Activated T-cell treated with anti-CD3 and anti-CD28 coated beads, Interleukin-2, amount 50 U/mL, for 72 hours (primary cell): ENCODE measurements at places on chromosomes 7 and 10. TPM values are rescaled to one million over a fixed set of nuclear protein-coding genes. Genes with fewer than 3 reads are reported as not detected.

DNA sequence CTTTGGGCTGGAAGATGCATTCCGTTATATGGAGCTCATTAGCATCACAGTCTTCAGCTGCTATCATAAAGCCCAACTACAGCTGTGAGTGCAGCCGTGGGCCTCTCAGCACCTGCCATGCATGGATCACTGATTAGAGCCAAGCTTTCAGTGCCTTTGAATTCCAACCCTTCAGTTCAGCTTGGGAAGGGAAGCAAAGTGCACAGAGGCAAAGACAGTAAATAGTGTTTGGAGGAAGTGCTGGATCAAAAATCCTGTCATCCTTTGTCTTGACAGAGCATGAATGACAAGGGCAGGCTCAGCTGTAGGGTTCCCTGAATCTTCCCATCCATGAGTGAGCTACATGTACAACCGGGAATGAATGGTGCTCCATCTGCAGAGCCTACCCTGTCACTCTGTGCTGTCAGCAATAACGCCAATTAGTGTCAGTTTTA lies 153.7 kb downstream of the DNAJB9 start:
- no peak overlapping the region for H3K27ac ChIP-seq
- H3K4me3 ChIP-seq, result no peak overlapping the region
- no peaks in the 10 kb centered on the region for H3K27me3 ChIP-seq
- DNase-seq, result no peak
- H3K4me1 ChIP-seq, result no peaks in the 10 kb centered on the region

Gene C10orf53
- total RNA-seq, result not detected

DNA sequence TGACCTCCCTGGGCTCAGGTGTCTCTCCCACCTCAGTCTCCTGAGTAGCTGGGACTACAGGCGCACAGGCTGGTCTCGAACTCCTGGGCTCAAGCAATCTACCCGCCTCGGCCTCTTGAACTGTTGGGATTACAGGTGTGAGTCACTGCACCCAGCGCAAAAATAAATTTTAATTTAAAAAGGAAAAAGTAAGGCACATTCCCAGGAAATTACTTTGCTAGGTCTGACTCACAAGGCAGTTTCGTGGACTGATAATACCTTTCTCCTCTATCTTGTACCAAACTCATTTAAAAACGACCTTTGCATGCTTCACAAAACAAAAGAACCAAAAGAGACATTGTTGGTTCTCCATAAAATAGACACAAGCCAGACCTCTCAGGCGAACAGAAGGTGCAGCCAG lies 29.7 kb downstream of the PARP12 start:
- H3K27ac ChIP-seq, result no peak overlapping the region
- no peaks in the 10 kb centered on the region for H3K27me3 ChIP-seq
- H3K4me3 ChIP-seq, result no peak overlapping the region
- DNase-seq, result no peak
- H3K4me1 ChIP-seq, result peaks cover 18% of the 10 kb centered on the region
- H3K36me3 ChIP-seq, result peaks cover 6% of the 10 kb centered on the region

GRCh38 chr10:117581961-117582360 lies 39.4 kb downstream of the EMX2 start:
- H3K27ac ChIP-seq, result no peak overlapping the region
- no peak overlapping the region for H3K4me3 ChIP-seq
- peaks cover 19% of the 10 kb centered on the region for H3K27me3 ChIP-seq

GRCh38 chr7:128110641-128111364 lies 79.6 kb upstream of the LRRC4 start:
- no peaks in the 10 kb centered on the region for H3K36me3 ChIP-seq
- peaks cover 59% of the 10 kb centered on the region for H3K4me1 ChIP-seq
- H3K27me3 ChIP-seq, result no peaks in the 10 kb centered on the region
- no peak overlapping the region for H3K27ac ChIP-seq

GRCh38 chr7:39950473-39951225 lies 593 bp downstream of the CDK13 start:
- peak overlapping the region; percentile 95 for H3K4me3 ChIP-seq
- H3K4me1 ChIP-seq, result peaks cover 41% of the 10 kb centered on the region
- H3K36me3 ChIP-seq, result peaks cover 6% of the 10 kb centered on the region
- no peaks in the 10 kb centered on the region for H3K27me3 ChIP-seq
- peak overlapping the region; percentile 68 for H3K27ac ChIP-seq

- no peaks in the 10 kb centered on the region for H3K27me3 ChIP-seq
- peak overlapping the region; percentile 89 for H3K4me3 ChIP-seq
- DNase-seq, result peak; percentile 29
- H3K4me1 ChIP-seq, result peaks cover 52% of the 10 kb centered on the region
- peak overlapping the region; percentile 80 for H3K27ac ChIP-seq
- H3K36me3 ChIP-seq, result peaks cover 13% of the 10 kb centered on the region
Observed at GRCh38 chr7:30330134-30331111, 46.0 kb downstream of the ZNRF2 start.

DNA sequence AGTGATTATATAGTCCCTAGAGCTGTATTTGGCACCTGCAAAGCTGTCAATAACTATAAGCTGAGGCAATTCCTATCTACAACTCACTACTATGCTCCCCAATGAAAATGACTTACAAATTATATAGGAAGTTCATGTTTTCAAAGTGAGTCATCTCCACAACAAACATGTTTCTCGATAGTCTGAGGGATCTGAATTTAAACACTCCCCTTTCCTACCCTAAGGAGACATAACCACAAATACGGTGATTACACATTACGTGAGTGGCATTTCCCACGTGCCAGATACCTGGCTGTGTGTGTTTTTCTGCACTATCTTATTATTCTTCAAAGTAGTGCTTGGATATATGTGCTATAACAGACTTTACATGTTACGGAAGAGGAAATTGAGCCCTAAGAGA lies 122.5 kb upstream of the C1QL3 start:
- H3K27ac ChIP-seq, result no peak overlapping the region
- H3K4me1 ChIP-seq, result peaks cover 23% of the 10 kb centered on the region
- DNase-seq, result no peak
- H3K27me3 ChIP-seq, result no peaks in the 10 kb centered on the region
- no peak overlapping the region for H3K4me3 ChIP-seq

Gene CYP3A7
- total RNA-seq, result not detected

DNA sequence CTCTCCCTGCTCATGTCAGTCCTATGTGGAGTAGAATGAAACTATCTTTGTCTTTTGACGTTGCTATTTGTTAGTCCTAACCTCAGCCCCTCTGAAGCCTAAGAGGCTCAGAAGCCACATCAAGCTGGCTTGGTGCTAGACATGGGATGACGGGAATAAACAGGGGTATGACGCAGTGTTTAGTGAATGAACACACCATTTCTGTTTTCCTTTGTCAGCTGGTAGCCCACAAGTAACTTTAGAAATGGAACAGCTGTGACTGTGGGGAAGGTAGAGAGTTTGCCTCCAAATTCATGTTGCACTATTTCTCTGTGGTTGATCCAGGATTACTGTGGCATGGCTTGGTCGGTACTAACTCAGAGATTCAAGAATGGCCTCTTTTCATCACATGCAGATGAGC lies 31.3 kb downstream of the COX15 start:
- no peak overlapping the region for H3K4me3 ChIP-seq
- no peaks in the 10 kb centered on the region for H3K4me1 ChIP-seq
- H3K27me3 ChIP-seq, result no peaks in the 10 kb centered on the region
- peaks cover 4% of the 10 kb centered on the region for H3K36me3 ChIP-seq
- no peak for DNase-seq
- no peak overlapping the region for H3K27ac ChIP-seq

Gene IDE
- 23.3 TPM for total RNA-seq

Gene AIFM2
- 6.4 TPM for total RNA-seq

Gene OR2A1
- not detected for total RNA-seq

DNA sequence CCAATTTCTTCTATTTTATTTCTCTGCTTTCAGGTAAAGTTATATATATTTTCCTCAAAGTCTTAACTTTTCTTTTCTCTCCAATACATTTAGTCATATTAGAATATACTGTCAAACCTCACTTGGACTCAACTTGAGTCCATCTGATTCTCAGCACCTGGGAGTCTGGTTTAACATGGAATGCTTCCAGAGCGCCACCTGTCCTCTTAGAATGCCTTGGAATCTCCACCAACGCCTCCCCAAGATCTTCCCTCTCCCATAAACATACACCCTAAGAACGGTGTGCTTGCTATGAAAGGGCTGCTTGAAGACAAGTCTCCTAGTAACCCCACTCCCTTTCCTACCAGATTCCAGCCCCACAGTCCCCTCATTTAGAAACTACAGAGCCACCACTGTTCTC lies 229.1 kb upstream of the MKLN1 start:
- H3K27me3 ChIP-seq, result no peaks in the 10 kb centered on the region
- peaks cover 89% of the 10 kb centered on the region for H3K4me1 ChIP-seq
- no peak for DNase-seq
- H3K4me3 ChIP-seq, result peak overlapping the region; percentile 46
- H3K36me3 ChIP-seq, result peaks cover 32% of the 10 kb centered on the region
- peak overlapping the region; percentile 96 for H3K27ac ChIP-seq

Gene TPST1
- 2.1 TPM for total RNA-seq

Gene SEM1
- total RNA-seq, result 22.8 TPM

- peaks cover 16% of the 10 kb centered on the region for H3K27me3 ChIP-seq
- H3K27ac ChIP-seq, result no peak overlapping the region
- no peak for DNase-seq
- H3K4me3 ChIP-seq, result no peak overlapping the region
Observed at GRCh38 chr10:5584895-5585516, 60.2 kb downstream of the CALML3 start.

- no peak for DNase-seq
- H3K27ac ChIP-seq, result no peak overlapping the region
- H3K27me3 ChIP-seq, result peaks cover 6% of the 10 kb centered on the region
Observed at GRCh38 chr10:89503652-89504370, 31.6 kb downstream of the SLC16A12 start.

Gene CNPY1
- total RNA-seq, result not detected

DNA sequence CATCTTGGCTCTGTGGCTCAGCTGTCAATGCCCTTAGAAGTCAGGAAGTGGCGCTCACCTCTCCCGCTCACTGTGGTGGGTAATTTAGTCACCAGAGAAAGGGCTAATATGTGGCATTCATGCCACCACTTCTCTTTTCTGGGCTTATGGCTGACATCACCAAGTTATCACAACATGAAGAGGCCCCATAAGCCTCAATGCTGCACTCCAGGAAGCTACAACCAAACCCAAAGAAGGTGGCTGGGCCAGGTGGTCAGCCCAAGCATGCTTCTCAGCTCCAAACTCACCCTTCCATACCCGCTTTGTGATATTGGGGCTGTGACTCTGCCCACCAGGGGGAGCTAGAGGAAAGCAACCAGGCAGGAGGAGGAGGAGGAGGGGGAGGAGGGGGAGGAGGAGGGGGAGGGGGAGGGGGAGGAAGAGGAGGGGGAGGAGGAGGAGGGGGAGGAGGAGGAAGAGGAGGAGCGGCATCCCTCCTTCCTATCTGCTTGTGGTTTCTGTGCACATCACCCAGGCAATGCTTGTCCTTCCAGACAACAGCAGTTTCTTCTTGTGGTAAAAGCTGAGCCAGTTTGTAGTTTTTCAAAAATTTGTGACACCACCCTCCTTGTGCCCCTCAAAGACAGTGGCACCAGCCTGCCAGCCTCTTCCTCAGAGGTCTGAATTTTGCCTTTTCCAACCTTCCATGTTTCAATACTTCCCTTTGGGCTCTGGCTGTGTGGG lies 42.1 kb downstream of the CYP26A1 start:
- peaks cover 18% of the 10 kb centered on the region for H3K27me3 ChIP-seq
- H3K36me3 ChIP-seq, result no peaks in the 10 kb centered on the region
- no peak overlapping the region for H3K27ac ChIP-seq
- DNase-seq, result peak; percentile 68
- peaks cover 7% of the 10 kb centered on the region for H3K4me1 ChIP-seq

DNA sequence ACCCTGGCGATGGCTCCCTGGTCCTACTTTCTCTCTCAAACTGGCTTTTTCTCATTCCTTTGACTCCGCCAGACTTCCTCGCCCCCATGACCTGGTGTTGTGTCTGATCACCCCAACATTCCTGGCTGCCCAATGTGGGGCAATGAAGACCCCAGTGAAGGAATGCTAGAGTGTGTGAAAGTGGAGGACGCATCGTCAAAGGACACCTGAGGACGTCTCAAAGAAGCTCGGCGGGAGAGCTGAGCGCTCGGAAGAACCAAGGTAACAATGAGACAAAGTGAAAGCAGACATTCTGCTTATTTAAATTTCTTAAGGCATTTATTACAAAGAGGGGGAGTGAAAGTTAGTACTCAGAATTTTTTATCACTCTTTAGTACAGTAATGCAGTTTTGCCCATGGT lies 31.7 kb upstream of the AKR1C2 start:
- H3K36me3 ChIP-seq, result peaks cover 8% of the 10 kb centered on the region
- no peak overlapping the region for H3K4me3 ChIP-seq
- H3K27ac ChIP-seq, result no peak overlapping the region
- no peak for DNase-seq
- peaks cover 9% of the 10 kb centered on the region for H3K27me3 ChIP-seq
- H3K4me1 ChIP-seq, result no peaks in the 10 kb centered on the region

DNA sequence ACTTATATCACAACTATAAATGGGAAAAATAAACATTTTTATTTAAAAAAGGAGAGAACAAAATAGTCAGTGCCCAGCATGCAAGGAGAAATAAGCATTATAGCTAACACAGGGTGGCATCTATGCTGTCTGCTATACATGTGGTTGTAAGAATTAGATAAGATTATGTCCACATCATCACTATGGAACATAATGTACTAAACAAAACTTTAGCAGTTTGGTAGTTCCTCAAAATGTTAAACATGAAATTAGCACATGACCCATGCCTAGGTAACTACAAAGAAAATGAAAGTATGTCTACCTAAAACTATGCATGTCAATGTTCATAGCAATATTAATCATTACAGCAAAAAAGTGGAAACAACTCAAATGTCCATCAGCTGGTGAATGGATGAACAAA lies 28.7 kb upstream of the RUFY2 start:
- H3K36me3 ChIP-seq, result peaks cover 13% of the 10 kb centered on the region
- H3K27me3 ChIP-seq, result no peaks in the 10 kb centered on the region
- H3K27ac ChIP-seq, result no peak overlapping the region
- no peak for DNase-seq
- H3K4me3 ChIP-seq, result no peak overlapping the region

GRCh38 chr10:132892004-132892403 lies 50.4 kb downstream of the CFAP46 start:
- H3K36me3 ChIP-seq, result no peaks in the 10 kb centered on the region
- no peaks in the 10 kb centered on the region for H3K4me1 ChIP-seq
- no peak overlapping the region for H3K4me3 ChIP-seq
- no peak overlapping the region for H3K27ac ChIP-seq

GRCh38 chr10:98400482-98400881 lies 14.5 kb downstream of the PYROXD2 start:
- H3K27ac ChIP-seq, result no peak overlapping the region
- no peak overlapping the region for H3K4me3 ChIP-seq
- no peaks in the 10 kb centered on the region for H3K36me3 ChIP-seq
- H3K4me1 ChIP-seq, result peaks cover 23% of the 10 kb centered on the region
- peak; percentile 34 for DNase-seq

Gene PITX3
- 0.24 TPM for total RNA-seq
